HuH-7.5 (cell line): ENCODE measurements at places on chromosomes 5 and 9.
A peak's percentile ranks its signal among the peaks of the same experiment; 100 is the strongest.

DNA sequence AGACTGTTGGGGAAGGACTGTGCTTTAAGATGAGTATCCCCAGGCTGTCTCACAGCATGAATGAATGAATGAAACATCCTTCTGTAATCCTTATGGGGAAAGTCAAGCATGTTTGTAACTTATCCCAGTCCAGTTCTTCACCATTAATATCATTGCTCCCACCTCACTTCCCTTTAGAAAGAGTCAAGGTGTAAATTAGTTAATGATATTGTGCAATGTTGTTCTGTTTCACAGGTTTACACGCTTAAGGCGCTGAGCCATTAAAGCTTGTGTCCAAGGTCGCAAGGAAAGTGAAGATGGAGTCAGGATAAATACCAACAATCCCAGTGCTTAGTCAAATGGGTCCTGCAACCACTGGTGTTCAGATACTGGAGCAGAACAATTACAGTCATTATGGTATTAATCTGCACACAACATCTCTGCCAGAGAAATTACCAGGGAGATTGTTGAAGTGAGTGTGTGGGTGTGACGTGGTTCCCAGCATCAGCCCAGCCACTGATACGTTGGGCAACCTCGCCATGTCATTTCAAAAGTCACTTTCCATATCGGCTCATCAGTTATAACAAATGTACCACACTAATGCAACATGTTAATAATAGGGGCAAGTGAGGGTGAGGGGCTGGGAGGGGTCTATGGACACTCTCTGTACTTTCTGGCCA is 1.5 kb upstream of the MYO10 start:
- DNase-seq = no peak

DNA sequence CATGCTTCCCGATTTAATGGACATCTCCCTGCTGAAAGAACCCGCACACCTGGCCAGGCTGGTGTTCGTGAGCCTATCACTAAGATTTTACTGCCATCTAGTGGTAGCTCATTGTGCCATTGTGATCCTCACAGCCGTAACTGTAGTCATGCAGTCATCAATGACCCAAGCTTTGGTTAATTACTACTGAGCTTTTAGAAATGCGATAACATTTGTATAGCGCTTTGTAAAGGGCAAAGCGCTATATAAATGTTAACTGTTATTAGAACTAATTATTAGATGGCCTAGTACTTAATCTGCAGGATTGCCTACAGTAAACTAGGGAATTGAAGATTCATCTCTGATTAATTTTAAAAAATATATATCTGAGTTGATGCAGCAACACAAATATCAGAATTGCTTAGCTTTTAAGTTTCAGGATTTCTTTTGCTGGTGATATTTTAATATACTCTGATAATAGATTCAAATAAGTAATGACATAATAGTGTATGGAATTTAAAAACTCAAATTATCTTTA is 90.2 kb downstream of the HACD4 start:
- peak; percentile 16 for DNase-seq

- no peak for DNase-seq
Observed at GRCh38 chr5:74126294-74126693, 500.3 kb downstream of the ARHGEF28 start.

DNA sequence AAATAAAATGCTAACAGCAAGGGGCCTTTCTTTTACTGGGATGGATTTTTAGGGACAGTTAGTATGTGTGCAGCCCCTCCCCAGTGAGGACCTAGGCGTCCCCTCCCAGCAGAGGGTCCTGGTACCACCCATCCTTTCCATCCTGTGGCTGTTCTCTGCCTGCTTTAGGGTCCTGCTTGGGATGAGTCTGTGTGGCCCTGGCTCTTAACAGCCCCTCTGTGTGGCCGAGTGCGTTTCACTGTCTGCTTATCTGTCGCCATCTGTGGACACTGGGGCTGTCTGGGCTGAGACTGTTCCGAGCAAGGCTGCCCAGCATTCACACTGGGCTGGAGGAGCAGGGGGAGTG is 17.0 kb downstream of the WNK2 start:
- no peak for DNase-seq

DNA sequence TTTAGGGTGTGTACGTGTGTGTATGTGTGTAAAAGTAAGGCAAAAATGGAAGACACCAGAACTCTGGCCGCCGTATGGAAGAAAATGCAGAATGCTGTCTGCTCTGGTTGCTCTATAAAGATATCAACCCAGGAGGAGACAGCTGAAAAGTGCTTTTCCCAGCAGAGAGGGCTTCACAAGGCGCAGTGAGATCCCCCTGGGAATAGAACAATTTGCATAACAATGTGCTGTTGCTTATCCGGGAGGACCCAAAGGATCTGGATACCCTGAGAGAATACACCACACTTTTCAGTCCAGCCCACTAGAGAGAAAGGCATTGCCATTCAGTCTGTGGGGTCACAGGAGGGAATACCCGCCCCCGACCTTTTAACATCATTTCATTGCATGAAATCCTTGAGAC is 230.6 kb downstream of the EBF1 start:
- DNase-seq = no peak

DNA sequence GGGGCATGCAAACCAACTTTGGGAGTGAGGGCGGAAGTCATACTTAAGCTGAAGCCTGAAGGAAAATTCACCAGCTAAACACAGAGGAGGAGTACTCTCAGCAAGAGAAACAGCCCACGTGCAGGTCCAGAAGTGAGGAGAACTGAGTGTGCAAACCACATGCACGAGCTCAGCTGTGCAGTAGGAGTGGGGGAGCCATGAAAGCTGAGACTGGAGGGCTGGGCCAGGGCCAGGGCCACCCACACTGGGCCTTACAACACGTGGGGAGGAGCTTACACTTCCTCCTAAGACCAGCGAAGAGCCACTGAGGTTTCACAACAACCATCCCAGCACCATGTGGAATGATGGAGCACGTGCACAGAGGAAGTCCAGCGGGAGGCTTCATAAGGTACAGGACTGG is 9.3 kb upstream of the WWC1 start:
- no peak for DNase-seq

DNA sequence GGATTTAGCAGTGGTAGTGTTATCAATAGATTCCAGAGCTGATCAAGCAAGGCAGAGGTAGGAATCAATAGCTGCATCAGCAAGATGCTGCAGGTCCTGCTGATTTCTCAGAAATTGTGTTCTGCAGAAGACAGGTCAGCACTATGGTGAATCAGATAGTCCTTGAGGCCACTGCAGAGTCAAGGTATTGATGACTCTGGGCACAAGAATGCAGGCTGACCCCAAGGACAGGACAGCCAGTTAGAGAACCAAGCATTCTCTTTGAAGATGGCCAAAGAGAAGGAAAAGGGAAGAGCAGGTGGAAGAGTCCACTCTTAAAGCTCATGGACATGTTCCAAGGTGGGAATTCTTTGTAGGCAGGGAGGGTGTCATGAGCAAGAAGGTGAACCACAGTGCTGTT is 28.0 kb downstream of the PRUNE2 start:
- DNase-seq = no peak

GRCh38 chr5:36373527-36374086 is 71.9 kb upstream of the RANBP3L start:
- DNase-seq = no peak

DNA sequence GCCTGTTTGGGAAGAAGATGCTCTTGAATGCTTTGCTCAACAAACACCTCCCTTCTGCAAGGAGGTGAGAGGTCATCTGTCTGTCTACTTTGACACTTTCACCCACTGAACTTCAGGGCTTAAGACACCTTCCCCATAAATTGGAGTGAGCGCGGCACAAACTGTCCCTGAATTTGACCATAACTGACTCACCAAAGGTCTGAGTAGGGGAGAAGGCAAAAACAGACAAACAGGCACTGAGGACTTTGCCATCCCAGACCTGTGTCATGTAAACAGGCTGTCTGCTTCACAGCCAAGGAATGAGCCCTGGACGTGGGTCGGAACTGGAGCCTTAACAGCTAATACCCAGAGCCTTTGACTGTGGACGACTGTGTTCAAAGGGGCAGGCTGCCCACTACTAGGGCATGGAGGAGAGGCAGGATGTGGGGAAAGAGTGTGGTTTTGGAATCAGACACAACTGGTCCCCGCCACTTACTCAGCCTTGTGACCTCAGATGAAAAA is 320.9 kb upstream of the KLF4 start:
- no peak for DNase-seq

GRCh38 chr5:159947708-159948358 is 31.6 kb downstream of the ADRA1B start:
- DNase-seq = no peak

DNA sequence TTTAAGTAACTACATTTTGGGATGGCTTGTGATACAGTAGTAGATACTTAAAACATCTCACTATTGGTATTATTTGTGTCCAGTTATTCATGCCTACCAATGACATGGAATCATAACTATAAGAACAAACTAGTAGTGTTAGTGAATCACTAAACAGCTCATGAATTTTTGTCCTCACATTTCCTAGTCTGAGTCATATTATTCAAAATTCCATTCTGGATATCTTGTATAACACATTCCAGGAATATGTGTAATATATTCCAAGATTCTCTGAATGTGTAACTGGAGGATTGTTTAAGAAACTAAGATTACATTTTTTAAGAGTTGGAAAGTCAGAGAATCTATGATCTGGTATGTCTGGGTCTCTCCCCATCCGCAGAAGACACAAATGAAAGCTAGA is 565.3 kb upstream of the ZNF608 start:
- DNase-seq = no peak

GRCh38 chr5:28523416-28523815 is 1485.0 kb upstream of the CDH9 start:
- DNase-seq = no peak

DNA sequence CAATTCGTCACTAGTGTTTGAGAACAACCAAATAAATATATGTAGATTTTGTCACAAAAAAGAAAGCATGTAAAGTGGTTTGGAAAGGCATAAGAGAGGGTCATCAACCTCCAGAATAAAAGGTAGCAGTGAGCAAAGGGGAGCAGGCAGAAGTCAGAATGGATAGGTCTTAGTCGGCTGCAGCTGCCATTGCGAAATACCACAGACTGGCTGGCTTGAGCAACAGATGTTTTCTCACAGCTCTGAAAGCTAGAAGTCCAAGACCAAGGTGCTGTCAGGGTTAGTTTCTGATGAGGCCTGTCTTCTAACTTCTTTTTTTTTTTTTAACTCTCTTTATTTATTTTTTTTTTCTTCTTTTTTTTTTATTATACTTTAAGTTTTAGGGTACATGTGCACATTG is 208.1 kb upstream of the PIK3R1 start:
- no peak for DNase-seq
